Muscle of leg (tissue), 16 donors: ENCODE measurements at places on chromosomes 6 and 20. TPM values are rescaled to one million over a fixed set of nuclear protein-coding genes. Genes with fewer than 3 reads are reported as not detected.
A peak's percentile ranks its signal among the peaks of the same experiment; 100 is the strongest.

DNA sequence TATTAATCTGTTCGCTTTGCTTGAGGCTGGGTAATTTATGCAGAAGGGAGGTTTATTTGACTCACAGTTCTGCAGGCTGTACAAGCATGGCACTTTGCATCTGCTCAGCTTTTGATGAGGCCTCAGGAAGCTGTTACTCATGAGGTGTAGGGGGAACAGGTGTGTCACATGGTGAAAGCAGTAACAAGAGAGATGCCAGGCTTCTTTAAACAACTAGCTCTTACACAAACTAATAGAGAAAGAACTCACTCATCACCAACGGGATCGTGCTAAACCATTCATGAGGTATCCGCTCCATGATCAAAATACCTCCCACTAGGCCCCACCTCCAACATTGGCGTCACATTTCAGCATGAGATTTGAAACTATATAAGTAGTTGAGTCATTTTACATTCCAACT lies 34.4 kb upstream of the GCLC start:
- no peak overlapping the region for H3K4me3 ChIP-seq
- no peak overlapping the region for H3K27ac ChIP-seq
- H3K4me1 ChIP-seq, result peaks cover 4% of the 10 kb centered on the region
- H3K27me3 ChIP-seq, result no peaks in the 10 kb centered on the region
- no peaks in the 10 kb centered on the region for H3K36me3 ChIP-seq

- no peak overlapping the region for H3K27ac ChIP-seq
- DNase-seq, result no peak
- no peaks in the 10 kb centered on the region for H3K27me3 ChIP-seq
- no peaks in the 10 kb centered on the region for H3K36me3 ChIP-seq
- no peak overlapping the region for H3K4me3 ChIP-seq
These were observed 491.0 kb downstream of the HAO1 start for GRCh38 chr20:7449269-7449668.

GRCh38 chr6:151723152-151723551 lies 84.3 kb upstream of the ESR1 start:
- H3K27me3 ChIP-seq, result no peaks in the 10 kb centered on the region
- H3K27ac ChIP-seq, result no peak overlapping the region
- H3K36me3 ChIP-seq, result no peaks in the 10 kb centered on the region
- H3K4me3 ChIP-seq, result no peak overlapping the region
- DNase-seq, result no peak

DNA sequence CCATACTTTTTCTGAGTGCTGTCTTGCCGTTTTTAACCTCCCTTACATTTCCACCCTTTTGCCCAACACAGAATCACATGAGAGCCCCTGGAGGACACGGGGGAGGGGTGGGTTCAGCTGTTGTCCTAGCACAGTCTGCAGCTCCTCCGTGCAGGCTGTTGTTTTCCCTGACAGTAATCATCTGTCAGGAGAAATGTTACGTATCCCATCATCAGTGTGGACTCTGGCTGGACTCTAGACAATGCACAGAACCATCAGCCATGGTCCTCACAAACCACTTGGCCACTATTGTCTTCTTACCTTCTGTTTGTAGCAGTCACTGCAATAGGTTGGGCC lies 92.1 kb downstream of the RIN2 start:
- no peaks in the 10 kb centered on the region for H3K36me3 ChIP-seq
- peaks cover 23% of the 10 kb centered on the region for H3K4me1 ChIP-seq
- H3K4me3 ChIP-seq, result no peak overlapping the region
- peak overlapping the region; percentile 78 for H3K27ac ChIP-seq

DNA sequence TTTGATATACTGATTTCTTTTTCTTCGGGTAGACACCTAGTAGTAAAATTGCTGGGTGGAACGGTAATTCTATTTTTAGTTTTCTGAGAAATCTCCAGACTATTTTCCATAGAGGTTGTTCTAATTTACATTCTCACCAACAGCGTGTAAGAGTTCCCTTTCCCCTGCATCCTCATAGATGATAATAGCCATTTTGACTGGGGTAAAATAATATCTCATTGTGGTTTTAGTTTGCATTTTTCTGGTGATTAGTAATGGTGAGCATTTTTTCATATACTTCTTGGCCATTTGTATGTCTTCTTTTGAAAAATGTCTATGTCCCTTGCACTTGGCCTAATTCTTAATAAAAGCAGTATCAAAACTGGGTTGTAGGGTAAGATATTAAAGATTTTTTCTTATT lies 148.9 kb upstream of the SIM1 start:
- H3K27ac ChIP-seq, result no peak overlapping the region
- H3K36me3 ChIP-seq, result no peaks in the 10 kb centered on the region
- H3K27me3 ChIP-seq, result no peaks in the 10 kb centered on the region
- no peak overlapping the region for H3K4me3 ChIP-seq

DNA sequence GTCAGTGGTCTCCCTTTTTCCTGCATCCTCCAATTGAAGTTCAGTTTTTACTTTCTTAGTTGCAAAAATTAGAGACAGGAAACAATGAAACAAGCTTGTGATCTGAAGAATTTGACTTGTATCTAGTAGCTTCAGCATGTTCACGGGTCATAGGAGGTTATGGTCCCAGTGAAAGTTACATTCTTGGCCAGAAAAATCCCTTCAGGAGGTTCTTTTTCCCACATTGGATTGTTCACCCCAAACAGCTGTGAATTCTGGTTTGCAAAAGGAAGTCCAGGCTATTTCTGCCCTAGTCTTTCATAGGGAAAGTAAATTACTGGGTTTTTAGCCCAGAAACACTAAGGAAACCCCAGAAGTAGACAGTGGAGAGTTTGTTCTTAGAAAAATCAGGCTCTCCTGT lies 8.1 kb downstream of the ANKS1A start:
- no peaks in the 10 kb centered on the region for H3K27me3 ChIP-seq
- no peaks in the 10 kb centered on the region for H3K4me1 ChIP-seq
- no peak overlapping the region for H3K4me3 ChIP-seq
- DNase-seq, result peak; percentile 41
- no peak overlapping the region for H3K27ac ChIP-seq

- peaks cover 45% of the 10 kb centered on the region for H3K4me1 ChIP-seq
- peak overlapping the region; percentile 79 for H3K27ac ChIP-seq
- peaks cover 10% of the 10 kb centered on the region for H3K27me3 ChIP-seq
- H3K36me3 ChIP-seq, result no peaks in the 10 kb centered on the region
These were observed 100.6 kb downstream of the DACT2 start for GRCh38 chr6:168218785-168219566.

Gene MYCT1
- total RNA-seq, result 18.3 TPM

Gene ZFP57
- total RNA-seq, result not detected
